ENCODE measurements at places on chromosomes 2 and 18.
A peak's percentile ranks its signal among the peaks of the same experiment; 100 is the strongest.

DNA sequence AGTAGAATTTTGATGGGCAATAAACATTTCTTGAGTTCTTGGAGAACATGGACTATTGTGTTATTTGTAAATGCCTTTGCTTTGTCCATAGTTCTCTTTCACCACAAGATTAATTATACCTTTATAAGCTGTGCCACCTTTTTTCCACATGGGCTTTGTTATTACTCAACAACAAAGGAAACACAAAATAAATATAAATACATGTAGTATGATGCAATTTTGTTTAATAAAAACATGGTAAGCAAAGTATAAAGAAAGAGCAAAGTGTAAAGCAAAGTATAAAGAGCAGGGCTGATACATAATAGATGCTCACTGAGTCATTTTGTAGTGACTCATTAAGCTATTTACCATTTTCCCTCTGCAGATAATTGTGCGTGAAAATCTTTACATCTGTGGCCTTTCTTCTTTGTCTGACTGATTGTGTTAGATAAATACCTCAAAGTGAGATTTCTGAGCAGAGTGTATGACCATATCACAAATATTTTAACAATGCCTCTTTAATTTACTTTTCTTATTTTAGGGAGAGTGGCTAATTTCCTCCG is 80.9 kb downstream of the CERS6 start:
- DNase-seq = no peak

- DNase-seq = no peak
Measured at GRCh38 chr2:232328032-232328422, 50.5 kb upstream of the ALPP start.

DNA sequence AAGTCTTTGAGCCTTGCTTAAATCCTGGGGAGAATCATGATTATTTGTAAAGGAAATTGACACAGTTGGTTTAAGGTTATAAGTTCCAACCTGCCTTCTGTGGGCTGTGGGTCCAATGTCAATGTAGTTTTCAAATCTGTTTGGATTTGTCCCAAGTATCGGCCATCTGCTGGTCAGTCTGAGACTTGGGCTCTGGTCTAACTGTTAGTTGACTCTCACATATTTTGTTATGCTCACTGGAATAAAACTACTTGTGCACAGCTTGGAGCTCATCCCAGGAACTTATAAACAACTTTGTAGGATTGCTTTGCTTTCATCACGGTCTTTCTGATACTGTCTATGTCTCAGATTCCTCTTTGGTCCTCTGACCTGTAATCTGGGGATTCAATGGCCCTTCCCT is 1026.2 kb upstream of the ZEB2 start:
- no peak for DNase-seq

DNA sequence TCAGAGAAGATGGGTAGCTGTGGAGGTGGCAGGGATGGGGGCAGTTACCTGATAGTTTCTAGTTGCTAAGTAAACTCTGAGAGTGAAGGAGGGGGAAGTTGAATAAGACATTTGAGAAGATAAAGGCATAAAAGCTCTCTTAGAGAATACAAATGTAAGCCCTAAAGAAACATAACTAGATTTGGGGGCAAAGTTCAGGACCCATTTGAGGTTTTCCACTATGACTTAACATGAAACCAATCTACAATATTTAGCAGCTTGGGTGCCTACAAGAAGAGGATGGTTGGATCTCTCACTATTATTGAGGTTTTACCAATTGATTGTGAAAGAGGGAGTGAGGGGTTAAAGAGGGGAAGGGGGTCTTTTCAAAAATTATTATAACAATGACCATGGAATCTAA is 34.4 kb upstream of the LYPD6 start:
- no peak for DNase-seq

- no peak for DNase-seq
Measured at GRCh38 chr2:168277276-168277675, 29.9 kb upstream of the STK39 start.

DNA sequence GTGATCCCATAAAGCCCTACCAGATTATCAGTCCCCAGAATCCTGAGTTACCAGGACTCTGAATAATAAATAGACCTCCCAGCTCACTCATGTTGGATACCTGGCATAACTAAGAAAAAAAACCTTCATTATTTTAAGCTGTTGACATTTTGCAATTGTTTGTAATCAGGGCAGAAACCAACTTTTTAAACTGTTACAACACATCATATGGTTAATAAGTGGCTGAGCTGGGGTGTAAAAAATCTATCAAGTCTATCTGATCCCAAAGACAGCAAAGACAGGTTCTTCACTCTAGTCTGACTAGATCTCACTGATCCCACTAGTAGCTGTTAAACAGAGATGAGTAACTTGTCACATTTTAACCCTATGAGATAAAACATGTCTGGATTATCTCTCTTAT is 370.3 kb downstream of the RIT2 start:
- no peak for DNase-seq

DNA sequence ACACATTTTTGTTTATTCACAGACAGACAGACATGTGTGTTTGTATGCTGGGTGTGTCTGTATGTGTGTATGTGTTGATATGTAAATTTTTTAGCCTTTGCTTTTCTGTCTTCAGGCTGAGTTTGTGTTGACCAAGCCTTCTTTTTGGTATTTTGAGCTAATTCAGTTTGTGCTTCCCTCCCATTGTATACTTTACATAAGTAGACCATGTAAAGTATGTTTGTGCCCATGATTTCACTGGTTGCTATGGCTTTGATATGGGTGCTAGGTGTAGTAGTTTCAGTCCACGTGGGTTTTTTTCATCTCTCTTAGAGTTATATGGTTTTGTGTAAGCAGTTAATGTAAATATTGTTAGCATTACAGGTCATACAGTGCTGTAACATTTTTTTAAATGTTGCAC is 129.4 kb upstream of the EPC2 start:
- peak; percentile 25 for DNase-seq

GRCh38 chr2:9430316-9431293 is 7.2 kb downstream of the CPSF3 start:
- no peak for DNase-seq

DNA sequence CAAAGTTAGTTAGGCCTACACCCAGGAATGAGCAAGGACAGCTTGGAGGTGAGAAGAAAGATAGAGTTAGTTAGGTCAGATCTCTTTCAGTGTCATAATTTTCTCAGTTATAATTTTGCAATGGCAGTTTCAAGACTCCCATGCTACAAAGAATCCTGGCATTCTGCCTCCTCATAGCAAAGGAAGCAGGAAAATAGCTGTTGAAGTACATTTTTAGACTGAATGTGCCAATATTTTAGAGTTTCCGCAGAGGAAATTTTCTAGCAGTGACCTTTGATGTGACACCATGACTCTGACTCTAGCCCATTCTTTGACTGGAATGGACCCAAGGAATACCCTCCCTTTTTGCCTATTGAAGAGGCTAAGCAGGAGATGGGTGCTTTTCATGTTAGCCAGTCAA is 371.7 kb downstream of the PIK3C3 start:
- no peak for DNase-seq

DNA sequence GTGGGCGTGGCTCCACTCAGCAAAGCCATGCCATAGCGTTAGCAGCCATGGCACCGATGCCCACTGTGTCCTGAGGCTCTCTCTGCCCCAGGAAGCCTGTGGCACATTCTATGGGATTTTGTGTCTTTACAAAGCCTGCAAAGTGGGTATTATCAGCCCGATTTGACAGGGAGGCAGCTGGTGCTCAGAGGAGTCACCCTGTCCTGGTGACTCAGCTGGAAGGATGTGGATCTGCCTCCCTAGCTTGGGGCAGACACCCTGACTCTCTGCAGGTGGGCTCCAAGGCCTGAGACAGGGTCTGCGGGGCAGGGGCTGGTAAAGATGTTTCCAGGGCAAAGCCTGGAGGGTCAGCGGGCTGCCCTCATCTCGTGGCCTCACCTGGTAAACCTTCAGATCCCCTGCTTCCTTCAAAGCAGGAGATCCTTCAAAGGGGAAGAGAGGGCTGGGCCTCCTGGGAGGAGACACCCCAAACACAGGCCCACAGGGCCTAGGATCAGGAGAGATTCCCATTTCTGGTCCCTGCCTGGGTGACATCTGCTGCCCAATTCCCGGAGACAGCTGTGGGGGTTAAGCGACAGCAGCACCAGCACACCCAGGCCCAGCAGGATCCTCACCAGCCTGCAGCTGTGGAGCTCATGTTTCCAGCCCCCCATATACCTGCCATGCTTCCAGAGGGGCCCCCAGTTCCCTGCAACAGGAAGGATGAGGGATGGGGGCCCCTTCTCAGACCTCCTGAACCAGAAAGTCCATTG is 3.0 kb upstream of the ASB1 start:
- DNase-seq = no peak

DNA sequence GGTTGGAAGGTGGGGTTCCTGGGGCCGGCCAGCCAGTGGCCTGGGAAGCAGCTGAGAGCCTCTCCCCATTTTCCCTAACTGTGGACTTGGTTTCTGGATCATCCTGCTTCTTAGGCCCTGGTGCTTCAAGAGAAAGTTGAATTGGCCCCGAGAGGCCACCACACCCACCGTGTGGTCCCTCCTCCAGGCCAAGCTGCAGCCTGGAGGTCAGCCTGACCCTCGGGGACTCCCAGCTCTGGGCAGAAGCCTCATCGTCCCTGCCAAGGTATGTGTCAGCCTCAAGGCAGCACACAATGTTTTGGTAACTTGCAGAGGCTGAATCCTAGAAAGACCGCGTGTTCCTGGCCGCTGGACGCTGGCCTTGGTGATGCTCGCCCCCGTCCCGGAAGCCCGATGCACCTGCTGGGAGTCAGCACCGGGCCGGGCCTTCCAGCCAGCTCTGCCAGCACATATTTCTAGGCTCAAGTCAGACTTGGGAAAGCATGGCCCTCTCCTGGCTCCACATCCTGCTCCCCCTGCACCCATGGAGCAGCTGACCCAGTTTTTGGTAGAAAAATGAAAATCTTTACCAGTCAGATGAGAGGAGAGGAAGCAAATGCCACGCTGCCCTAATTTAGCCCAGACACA is 72.6 kb downstream of the ACTR2 start:
- DNase-seq = no peak

DNA sequence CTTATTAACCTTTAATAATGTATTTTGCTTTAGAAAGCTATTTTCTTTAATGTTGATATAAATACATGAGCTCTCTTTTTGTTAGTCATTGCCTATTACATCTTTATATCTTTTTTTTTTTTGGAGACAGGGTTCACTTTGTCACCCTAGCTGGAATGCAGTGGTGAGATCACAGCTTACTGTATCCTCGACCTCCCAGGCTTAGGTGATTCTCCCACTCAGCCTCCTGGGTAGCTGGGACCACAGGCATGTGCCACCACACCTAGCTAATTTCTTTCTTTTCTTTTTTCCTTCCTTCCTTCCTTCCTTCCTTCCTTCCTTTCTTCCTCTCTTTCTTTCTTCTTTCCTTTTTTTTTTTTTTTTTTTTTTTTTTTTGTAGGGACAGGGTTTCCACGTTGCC is 15.4 kb downstream of the NAB1 start:
- DNase-seq = no peak

- DNase-seq = no peak
Measured at GRCh38 chr2:100188326-100188725, 45.9 kb upstream of the AFF3 start.

DNA sequence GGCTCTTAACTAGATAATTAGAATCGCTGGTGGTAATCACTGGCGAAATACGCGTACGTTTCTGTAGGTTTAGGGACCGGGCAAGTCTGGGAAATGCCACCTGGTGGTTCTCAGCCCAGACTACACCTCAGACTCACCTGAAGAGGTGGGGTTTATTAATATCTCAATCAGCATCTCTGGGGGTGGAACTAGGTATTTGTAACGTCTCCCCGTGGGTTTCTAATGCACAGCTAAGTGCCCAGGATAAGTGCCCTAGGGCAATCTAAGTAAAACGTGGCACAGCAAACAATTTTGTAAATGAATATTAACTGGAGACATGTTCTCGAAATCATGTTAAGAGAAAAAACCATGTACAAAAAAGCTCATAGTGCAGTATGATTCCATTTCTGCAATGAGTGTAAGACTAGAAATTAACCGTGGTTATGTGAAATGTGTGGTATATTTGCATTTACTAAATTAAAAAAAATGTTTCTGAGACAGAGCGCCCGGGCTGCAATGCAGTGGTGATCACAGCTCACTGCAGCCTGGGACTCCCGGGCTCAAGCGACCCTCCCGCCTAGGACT is 760 bp upstream of the CNOT11 start:
- DNase-seq = peak; percentile 17

DNA sequence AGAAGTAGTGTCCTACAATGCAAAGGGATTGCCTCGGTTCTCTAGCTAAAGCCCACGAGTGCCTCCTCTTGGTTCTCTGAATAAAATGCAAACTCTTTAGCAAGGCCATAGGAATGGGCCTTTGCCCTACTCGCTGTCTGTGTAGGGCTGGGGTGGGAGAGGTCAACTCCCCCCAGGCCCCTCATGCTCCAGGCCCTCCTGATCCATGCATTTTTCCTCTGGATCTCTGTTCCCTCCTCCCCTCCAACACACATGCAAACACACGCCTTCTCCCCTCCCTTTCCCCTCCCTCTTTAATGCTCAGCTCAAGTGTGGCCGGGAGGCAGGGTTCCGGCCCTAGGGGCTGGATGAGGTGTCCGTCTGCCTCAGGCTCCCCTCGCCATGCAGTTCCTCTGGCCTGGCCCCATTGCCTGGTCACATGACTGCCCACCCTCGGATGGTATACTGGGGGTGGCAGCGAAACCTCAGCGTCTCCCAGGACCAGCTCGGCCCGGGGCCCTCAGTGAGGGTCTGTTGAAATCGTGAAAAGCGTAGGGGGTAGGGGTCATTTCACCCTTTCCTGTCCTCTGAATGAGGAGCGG is 14.9 kb upstream of the KLF11 start:
- DNase-seq = no peak

DNA sequence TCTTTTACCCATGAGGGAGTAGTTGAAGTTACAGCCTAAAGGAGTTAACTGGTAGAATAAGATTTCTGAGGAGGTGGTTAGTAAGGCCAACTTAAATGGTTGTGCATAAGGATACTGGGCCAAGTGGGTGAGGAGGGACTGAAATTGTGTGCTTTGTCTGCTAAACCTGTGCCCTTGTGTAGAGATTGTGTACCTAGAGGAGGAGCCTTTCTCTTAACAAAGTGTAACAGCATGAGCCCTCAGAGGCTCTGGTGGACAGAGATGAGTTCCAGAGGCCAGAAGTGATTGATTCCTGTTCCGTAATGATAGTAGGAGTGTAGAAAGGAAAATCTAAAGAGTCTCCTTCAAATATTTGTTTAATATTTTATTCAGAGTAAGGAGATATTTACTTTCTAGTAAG is 42.9 kb downstream of the OTX1 start:
- no peak for DNase-seq

Data from activated CD4-positive, alpha-beta T cell treated with anti-CD3 and anti-CD28 coated beads, Interleukin-2, amount 10 ng/mL, durations not matched to agents 7 days and 5 days (primary cell).